Posterior cingulate gyrus (tissue), 11 donors: ENCODE measurements at places on chromosomes 11 and 22.

DNA sequence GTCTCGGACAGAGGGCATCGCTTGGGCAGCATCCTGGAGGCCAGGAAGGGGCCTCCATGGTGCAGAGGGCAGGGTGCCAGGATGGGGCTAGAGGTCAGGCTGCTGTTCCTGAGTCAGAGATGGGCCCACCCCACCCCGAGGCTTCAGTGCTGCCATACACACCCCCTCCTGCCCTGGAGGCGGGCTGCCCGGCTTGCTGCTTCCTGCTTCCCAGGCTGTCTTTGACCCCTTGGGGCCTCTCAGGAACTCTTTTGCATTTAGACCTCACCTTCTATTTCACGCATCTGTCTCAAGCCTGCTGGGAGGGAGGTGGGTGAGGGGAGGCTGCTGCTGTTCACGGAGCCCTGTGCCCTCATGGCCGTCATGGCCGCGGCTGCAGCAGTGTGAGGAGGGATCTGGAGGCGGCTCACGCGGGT lies 6.6 kb upstream of the GRAMD4 start:
- DNase-seq = no peak

DNA sequence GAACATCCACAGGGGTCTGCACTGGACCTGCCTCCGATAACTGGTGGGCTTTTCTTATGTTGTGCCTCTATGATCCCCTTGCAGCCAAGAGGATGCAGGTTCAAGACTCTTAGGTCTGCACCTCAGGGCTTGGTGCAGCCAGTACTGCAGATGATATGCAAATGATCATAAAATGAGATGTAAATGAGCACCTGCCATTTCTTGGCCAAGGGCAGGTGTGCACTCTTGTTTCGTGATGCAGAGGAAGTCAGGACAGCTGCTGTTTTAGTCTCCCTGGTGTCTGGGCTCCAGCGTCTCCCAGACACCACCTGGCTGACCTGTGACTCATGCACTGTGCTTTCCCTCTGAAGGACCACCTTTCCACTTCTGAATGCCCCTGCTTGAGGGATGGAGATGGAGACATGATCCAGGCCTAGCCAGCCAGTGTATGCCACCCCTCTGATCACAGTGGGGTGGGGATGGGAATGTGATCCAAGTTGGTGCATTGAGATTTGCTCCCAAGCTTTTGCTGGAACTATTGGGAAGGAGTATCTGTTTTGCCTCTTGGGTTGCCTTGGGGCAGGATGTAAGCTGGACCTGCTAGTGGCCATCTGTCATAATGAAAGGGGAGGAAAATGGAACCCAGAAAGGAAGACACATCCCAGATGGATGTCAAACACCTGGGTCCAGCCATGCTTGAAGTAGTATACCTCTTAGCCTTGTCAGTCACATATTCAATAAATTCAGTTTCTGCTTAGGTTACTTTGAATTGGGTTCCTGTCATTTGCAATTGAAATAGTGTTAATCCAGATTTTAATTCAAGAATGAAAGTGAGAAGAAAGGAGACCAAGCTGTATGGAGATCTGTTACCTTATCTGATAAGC lies 3.3 kb upstream of the KCNJ11 start:
- no peak for DNase-seq

- no peak for DNase-seq
These were observed 80.1 kb downstream of the LDLRAD3 start for GRCh38 chr11:36023922-36024321.

DNA sequence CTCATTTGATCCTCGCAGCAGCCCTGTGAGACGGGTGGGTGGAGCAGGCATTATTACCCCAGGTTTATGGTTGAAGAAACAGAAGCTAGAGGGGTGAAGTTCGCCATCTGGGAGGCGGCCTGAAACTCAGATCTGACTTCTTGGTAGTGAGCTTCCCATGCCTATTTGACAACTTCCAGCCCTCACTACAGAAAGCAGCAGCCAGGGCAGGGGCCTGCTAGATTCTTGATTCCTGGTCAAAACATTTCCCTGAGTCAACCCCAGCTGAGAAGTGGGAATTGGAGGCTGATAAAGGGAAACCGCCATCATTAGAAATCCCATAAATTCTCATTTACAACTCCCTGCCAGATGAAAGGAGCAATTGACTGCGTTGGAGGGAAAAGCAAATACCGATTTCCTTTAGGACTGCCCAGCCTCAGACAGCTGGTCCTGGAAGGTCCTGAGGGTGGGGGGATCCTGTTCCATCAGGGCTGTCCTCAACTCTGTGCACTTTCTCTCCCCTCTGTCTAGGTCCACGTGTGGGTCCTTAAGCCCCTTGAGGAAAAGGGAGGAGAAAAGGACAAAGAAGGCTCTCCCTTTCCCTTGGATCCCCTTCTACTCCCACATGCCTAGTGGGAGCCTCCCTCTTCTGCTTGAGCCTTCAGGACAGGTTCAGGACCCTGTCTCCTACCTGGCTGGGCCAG lies 10.2 kb upstream of the NECTIN1 start:
- DNase-seq = no peak

- DNase-seq = no peak
These were observed 7.0 kb downstream of the CTSF start for GRCh38 chr11:66561178-66561974.

GRCh38 chr22:21633481-21633880 lies 921 bp downstream of the CCDC116 start:
- peak; percentile 7 for DNase-seq

GRCh38 chr11:45655012-45655283 lies 10.5 kb downstream of the CHST1 start:
- no peak for DNase-seq
